B cell (primary cell): ENCODE measurements at places on chromosomes 4 and X. TPM values are rescaled to one million over a fixed set of nuclear protein-coding genes. Genes with fewer than 3 reads are reported as not detected.

DNA sequence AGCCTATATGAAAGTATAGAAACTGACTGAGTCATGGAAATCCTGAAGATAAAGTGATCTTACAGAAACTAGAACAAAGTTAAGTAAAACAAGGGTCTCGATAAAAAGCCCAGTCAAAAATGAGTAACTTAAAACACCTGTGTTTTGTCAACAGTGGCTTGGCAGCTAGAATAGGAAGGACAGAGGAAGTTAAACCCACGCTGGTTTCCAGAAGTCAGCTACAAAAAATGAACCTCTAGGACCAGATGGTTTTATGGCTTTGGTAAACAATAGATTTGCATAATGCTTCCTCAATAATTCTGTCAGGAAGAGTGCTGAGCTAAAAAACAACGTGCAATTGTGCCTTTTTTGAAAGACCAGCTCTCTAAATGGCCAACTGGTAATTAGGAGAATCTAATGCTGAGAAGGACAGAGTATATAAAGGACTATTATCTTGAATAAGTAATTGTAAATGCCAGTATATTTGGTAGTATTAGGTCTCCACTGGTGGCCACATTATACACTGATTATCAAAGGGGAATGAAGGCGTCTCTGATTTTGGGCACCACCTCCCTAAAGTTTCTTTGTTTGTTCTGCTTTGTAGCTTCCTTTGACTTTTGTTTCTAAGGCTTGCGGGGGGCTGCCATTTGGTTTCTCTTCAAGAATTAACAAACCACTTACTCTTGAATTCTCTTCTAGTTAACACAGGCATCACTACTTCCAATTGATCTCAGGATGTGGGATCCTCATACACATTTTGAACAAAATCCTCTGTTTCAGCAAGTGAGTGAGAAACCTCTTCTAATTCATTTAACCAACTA, 72.2 kb upstream of the PPP3CA start:
- no peak overlapping the region for H3K4me3 ChIP-seq
- no peaks in the 10 kb centered on the region for H3K27me3 ChIP-seq
- H3K4me1 ChIP-seq: peaks cover 30% of the 10 kb centered on the region
- no peak overlapping the region for H3K27ac ChIP-seq

- no peak overlapping the region for H3K4me3 ChIP-seq
- H3K27me3 ChIP-seq: no peaks in the 10 kb centered on the region
- H3K36me3 ChIP-seq: no peaks in the 10 kb centered on the region
- DNase-seq: no peak
- no peak overlapping the region for H3K27ac ChIP-seq
- H3K4me1 ChIP-seq: no peaks in the 10 kb centered on the region
These were observed 9.0 kb upstream of the DRP2 start for GRCh38 chrX:101210630-101211029.

GRCh38 chr4:89906777-89907521, 12.3 kb downstream of the MMRN1 start:
- H3K4me3 ChIP-seq: no peak overlapping the region
- no peak overlapping the region for H3K27ac ChIP-seq
- no peaks in the 10 kb centered on the region for H3K4me1 ChIP-seq
- no peaks in the 10 kb centered on the region for H3K36me3 ChIP-seq
- DNase-seq: no peak

DNA sequence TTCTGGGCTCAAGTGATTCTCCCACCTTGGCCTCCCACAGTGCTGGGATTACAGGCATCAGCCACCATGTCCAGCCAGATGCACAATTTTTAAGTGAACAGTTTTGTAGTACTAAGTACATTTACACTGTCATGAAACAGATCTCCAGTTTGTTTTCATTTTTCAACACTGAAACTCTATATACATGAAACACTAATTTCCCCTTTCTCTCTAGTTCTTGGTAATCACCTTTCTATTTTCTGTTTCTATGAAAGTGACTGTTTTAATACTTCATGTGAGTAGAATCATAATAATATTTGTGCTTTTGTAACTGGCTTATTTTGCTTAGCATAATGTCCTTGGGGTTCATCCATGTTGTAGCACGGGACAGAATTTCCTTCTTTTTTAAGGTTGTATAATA, 237.4 kb downstream of the CAMK2D start:
- peaks cover 1% of the 10 kb centered on the region for H3K36me3 ChIP-seq
- H3K27ac ChIP-seq: no peak overlapping the region
- H3K4me3 ChIP-seq: no peak overlapping the region
- no peak for DNase-seq
- H3K27me3 ChIP-seq: no peaks in the 10 kb centered on the region

The UCP1 gene
- total RNA-seq: not detected in 2 replicates

GRCh38 chrX:102154900-102155805, 624 bp downstream of the BEX5 start:
- H3K4me3 ChIP-seq: no peak overlapping the region
- H3K27ac ChIP-seq: no peak overlapping the region
- no peaks in the 10 kb centered on the region for H3K27me3 ChIP-seq
- no peaks in the 10 kb centered on the region for H3K36me3 ChIP-seq
- peaks cover 7% of the 10 kb centered on the region for H3K4me1 ChIP-seq

- no peaks in the 10 kb centered on the region for H3K4me1 ChIP-seq
- no peaks in the 10 kb centered on the region for H3K36me3 ChIP-seq
- no peaks in the 10 kb centered on the region for H3K27me3 ChIP-seq
- DNase-seq: no peak
- no peak overlapping the region for H3K4me3 ChIP-seq
- H3K27ac ChIP-seq: no peak overlapping the region
These were observed 12.4 kb downstream of the DDX53 start for GRCh38 chrX:23012162-23012561.

DNA sequence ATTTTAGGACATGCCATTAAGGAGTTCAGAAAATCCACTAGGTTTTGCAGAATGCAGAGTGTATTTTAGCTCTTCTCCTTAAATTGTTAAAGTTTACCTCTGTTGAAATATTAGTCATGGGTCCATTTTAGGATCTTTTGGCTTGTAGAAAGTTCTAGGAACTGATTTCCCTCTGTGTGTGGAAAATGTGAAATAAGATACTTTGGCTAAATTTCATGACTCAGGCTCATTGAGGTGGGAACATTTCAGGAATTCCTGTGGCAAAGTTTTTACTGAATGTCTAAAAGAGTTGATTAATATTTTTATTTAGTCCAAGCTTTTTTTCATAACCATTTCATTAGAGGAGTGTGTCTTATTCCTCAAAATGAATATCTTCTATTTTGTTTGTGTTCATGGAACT, 7.0 kb downstream of the FHIP1A start:
- H3K36me3 ChIP-seq: no peaks in the 10 kb centered on the region
- no peak for DNase-seq
- no peak overlapping the region for H3K27ac ChIP-seq
- no peak overlapping the region for H3K4me3 ChIP-seq
- no peaks in the 10 kb centered on the region for H3K27me3 ChIP-seq

DNA sequence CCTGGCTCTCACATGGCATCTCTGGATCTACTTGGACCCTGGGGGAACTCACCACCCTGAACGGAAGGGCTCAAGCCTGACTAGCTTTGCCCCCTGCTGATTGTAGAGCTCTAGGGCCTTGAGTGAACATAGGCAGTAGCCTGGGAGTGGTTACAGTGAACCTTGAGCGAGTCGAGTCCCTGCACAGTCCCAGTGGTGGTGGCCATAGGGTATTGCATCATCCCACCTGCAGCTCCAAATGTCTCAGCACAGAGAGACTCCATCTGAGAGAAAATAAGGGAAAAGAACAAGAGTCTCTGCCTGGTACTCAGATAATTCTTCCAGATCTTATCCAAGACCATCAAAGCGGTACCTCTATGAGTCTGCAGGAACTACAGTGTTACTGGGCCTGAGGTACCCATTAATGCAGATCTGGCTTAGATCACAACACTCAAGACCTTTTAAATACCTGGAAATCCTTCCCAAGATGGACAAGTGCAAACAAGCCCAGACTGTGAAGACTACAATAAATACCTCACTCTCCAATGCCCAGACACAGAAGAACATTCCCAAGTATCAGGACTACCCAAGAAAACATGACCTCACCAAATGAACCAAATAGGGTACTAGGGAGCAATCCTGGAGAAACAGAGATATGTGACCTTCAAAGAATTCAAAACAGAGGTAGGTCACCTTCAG, 167.5 kb upstream of the TET2 start:
- H3K4me1 ChIP-seq: no peaks in the 10 kb centered on the region
- no peak overlapping the region for H3K27ac ChIP-seq
- H3K27me3 ChIP-seq: no peaks in the 10 kb centered on the region
- DNase-seq: no peak

- H3K36me3 ChIP-seq: no peaks in the 10 kb centered on the region
- no peak overlapping the region for H3K4me3 ChIP-seq
- no peak overlapping the region for H3K27ac ChIP-seq
- no peak for DNase-seq
- H3K4me1 ChIP-seq: peaks cover 25% of the 10 kb centered on the region
- H3K27me3 ChIP-seq: no peaks in the 10 kb centered on the region
These were observed 1.5 kb downstream of the MND1 start for GRCh38 chr4:153346031-153346430.

DNA sequence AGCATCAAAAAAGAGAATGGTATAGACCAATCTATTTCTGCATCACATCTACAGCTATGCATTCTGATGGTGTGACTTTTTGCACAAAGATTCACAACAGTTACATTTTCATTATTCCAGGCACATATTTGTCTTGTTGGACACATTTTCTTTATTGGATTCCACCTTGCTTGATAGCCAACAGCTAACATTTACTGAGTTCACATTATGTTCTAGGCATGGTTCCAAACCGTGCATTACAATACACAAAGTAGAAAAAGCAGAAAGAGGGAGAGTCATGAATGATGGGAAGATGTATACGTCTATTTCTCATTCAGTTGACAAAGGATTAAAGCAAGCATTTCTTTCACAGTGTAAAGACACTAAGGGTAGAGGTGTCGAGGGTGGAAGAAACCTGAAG, 22.9 kb upstream of the CLGN start:
- H3K4me1 ChIP-seq: no peaks in the 10 kb centered on the region
- DNase-seq: no peak
- H3K27ac ChIP-seq: no peak overlapping the region
- H3K27me3 ChIP-seq: no peaks in the 10 kb centered on the region

- no peak overlapping the region for H3K4me3 ChIP-seq
- no peaks in the 10 kb centered on the region for H3K4me1 ChIP-seq
- no peaks in the 10 kb centered on the region for H3K27me3 ChIP-seq
These were observed 957.9 kb upstream of the SLIT2 start for GRCh38 chr4:19293781-19294180.

The FAT1 gene
- total RNA-seq: 0.07 and 0.15 TPM in 2 replicates

The ZNF81 gene
- 15.3 and 17.7 TPM in 2 replicates for total RNA-seq

DNA sequence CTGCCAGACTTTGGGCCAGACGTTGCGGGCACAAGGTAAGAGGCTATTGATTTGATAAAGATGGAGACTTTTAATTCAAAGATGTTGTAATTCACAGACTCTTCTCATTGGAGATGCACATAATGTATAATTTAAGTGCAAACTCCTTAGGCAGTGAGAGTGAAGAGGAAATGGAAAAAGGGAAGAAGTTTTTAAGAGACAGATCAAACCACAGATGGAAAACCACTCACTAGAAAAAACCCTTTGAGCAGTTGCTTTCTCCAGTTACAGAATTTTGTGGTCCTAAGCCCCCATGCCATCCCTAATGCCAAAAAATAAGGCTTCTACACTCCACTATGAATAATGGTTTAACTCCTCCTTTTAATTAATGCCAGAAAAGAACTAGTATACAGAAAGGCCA, 977.1 kb upstream of the PRKX start:
- no peak overlapping the region for H3K4me3 ChIP-seq
- no peak for DNase-seq
- H3K4me1 ChIP-seq: no peaks in the 10 kb centered on the region

GRCh38 chrX:57119416-57119815, 1.9 kb downstream of the SPIN2B start:
- no peaks in the 10 kb centered on the region for H3K27me3 ChIP-seq
- no peak for DNase-seq
- H3K27ac ChIP-seq: no peak overlapping the region
- H3K4me1 ChIP-seq: no peaks in the 10 kb centered on the region

DNA sequence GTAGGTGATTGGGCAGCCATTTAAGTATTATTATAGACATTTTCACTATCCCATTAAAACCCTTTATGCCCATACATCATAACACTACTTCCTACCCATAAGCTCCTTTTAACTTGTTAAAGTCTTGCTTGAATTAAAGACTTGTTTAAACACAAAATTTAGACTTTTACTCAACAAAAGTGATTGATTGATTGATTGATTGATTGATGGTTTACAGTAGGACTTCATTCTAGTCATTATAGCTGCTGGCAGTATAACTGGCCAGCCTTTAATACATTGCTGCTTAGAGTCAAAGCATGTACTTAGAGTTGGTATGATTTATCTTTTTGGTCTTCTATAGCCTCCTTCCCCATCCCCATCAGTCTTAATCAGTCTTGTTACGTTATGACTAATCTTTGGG, 16.3 kb downstream of the HPRT1 start:
- H3K4me3 ChIP-seq: no peak overlapping the region
- H3K4me1 ChIP-seq: no peaks in the 10 kb centered on the region
- H3K36me3 ChIP-seq: no peaks in the 10 kb centered on the region
- no peak overlapping the region for H3K27ac ChIP-seq
- DNase-seq: no peak

DNA sequence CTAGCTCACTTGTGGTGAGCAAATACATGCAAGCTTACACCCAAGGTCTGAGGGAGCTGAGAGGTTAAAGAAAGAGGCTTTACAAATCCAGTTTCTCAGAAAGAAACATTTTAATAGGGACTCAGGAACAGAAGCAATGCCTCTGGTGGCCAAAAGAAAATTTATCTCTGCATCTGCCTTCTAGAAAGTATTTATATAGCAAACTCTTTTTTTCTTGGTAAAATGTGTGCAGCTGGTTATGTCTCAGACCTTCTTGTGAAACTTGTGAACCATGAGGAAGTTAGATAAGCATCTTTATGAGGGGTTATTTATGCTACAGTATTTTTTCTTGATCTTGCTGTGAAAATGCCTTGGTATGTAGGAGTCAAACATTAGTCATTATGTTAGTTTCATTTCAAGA, 48.5 kb upstream of the CYSLTR1 start:
- no peak overlapping the region for H3K4me3 ChIP-seq
- no peaks in the 10 kb centered on the region for H3K4me1 ChIP-seq
- no peak overlapping the region for H3K27ac ChIP-seq
- DNase-seq: no peak
- no peaks in the 10 kb centered on the region for H3K27me3 ChIP-seq

The HSD17B13 gene
- 0.32 and 0.39 TPM in 2 replicates for total RNA-seq
